Body of pancreas (tissue), 4 donors: ENCODE measurements at places on chromosomes 2 and 18. TPM values are rescaled to one million over a fixed set of nuclear protein-coding genes. Genes with fewer than 3 reads are reported as not detected.

DNA sequence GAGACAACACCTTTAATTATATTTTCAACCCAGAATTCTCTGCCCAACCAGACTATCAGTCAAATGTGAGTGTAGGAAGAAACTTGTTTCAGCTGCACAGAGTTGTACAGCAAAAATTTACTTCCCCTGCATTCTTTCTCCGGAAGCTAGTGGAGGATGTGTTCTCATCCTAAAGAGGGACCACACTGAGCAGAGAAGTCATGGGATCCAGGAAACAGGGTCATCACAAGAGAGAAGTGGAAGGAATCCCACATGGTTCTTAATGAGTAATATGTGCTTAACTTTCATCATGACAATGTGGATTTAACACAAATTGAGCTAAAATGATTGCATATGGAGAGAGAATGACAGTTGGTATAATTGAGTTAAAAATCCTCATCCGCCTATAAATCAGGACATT lies 78.2 kb downstream of the INPP4A start:
- H3K36me3 ChIP-seq = no peaks in the 10 kb centered on the region
- no peak overlapping the region for H3K4me3 ChIP-seq
- no peak overlapping the region for H3K27ac ChIP-seq
- H3K4me1 ChIP-seq = peaks cover 13% of the 10 kb centered on the region
- DNase-seq = no peak

DNA sequence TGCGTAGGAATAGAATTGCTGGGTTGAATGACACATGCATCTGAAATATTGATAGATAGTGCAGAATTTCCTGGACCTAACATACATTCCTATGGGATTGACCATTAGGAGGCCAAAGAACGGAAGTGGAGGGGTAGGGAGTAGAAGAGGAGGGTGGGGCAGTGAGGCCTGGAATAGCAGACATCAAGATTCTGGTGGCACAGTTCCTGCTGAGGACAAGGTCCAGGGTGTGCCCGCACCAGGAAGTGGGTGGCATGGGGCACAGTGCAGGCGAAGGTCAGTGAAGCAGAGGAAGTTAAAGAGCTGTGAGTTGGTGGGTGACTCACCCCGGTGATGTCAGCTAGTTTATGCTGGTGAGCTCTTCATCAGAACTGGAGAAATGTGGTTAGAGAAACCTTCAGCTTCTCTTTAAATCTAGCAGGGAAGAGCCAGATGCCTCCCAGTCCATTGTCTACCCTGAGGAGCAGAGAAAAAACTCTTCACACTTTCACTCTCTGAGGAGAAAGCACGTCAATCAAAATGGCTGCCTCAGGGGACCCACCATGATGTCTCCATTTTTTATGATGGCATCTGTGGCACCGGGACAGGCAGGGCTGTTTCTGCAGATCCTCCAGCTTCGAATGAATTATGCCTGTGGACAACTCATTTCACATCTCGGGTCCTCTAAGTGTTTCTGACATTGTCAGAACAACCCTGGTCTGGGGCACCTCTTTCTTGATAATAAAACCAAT lies 55.9 kb upstream of the CTLA4 start:
- H3K27me3 ChIP-seq = no peaks in the 10 kb centered on the region
- no peaks in the 10 kb centered on the region for H3K36me3 ChIP-seq
- peak overlapping the region; percentile 35 for H3K27ac ChIP-seq
- H3K4me1 ChIP-seq = no peaks in the 10 kb centered on the region
- H3K4me3 ChIP-seq = no peak overlapping the region

DNA sequence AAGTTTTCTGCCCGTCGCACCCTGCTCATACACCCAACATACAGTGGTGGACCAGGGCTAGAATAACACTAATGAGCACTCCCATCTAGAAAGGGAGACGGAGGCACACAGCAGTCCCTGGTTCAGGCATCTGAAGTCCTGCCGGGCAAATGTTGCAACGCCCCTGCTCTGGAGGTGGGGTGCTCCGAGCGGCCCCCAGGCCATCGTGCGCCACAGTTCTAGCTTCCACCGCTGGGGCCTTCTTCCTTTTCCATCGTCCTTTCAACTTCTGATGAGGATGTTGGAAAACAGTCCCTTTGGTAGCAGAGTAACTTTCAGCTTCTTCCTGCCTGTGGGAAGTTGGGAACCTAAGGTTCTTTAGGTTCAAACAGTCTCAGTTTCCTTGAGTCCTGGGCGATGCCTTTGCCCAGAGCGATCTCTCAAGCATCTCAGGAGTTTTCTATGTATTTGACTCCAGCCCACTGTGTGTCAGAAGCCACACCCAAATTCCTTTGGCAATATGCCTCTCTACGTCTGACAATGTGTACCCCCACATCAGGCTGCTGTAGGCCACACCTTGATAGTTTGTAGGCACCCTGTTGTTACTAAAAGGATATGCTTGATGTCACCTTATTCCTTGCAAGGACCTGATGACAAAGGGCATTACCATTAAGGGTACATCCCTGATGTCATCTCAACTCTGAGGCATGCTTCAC lies 258.8 kb downstream of the GLI2 start:
- no peak overlapping the region for H3K4me3 ChIP-seq
- H3K27ac ChIP-seq = no peak overlapping the region
- no peak for DNase-seq
- H3K27me3 ChIP-seq = no peaks in the 10 kb centered on the region
- no peaks in the 10 kb centered on the region for H3K4me1 ChIP-seq
- no peaks in the 10 kb centered on the region for H3K36me3 ChIP-seq

GRCh38 chr2:180699657-180700361 lies 280.6 kb upstream of the UBE2E3 start:
- H3K36me3 ChIP-seq = no peaks in the 10 kb centered on the region
- DNase-seq = no peak
- no peaks in the 10 kb centered on the region for H3K4me1 ChIP-seq
- H3K4me3 ChIP-seq = no peak overlapping the region

- peak overlapping the region; percentile 62 for H3K27ac ChIP-seq
- H3K27me3 ChIP-seq = no peaks in the 10 kb centered on the region
- no peak for DNase-seq
- no peak overlapping the region for H3K4me3 ChIP-seq
- no peaks in the 10 kb centered on the region for H3K36me3 ChIP-seq
- peaks cover 26% of the 10 kb centered on the region for H3K4me1 ChIP-seq
Observed at GRCh38 chr2:218357236-218358177, 850 bp downstream of the CATIP start.

HRH4 gene
- total RNA-seq = not detected

DNA sequence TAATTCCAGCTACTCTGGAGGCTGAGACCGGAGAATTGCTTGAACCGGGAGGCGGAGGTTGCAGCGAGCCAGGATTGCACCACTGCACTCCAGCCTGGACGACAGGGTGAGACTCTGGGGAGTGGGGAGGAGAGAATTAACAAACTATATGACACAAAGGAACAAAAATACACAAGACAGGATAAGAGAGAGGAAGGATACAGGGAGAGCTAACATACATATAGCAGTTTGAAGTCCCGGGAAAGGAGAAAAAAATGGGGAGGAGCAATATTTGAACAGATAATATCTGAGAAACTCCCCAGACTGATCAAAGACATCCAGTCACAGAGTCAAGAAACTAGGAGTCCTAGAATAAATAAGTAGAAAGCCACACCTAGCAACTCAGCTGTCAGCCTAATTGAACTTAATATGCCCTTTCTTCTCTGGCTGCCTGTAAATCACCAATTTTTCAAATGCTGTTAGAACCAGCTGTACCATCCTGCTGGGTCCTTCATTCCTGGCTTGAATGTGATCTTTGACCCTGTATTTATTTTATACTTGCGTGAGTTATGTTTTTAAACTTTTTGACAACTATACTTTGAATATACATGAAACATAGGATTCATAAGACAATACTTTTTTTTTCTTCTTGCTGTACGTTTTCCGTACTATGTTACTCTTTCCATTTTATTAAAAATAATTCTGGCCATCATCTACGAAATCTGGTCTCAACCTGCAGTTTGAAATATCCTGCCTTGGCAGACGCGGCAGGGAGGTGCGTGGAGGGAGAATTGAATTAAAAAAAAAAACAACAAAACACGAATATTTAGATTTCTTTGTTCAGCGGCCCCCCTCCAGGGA lies 876 bp upstream of the CYP27A1 start:
- H3K27ac ChIP-seq = peak overlapping the region; percentile 56
- DNase-seq = no peak

DNA sequence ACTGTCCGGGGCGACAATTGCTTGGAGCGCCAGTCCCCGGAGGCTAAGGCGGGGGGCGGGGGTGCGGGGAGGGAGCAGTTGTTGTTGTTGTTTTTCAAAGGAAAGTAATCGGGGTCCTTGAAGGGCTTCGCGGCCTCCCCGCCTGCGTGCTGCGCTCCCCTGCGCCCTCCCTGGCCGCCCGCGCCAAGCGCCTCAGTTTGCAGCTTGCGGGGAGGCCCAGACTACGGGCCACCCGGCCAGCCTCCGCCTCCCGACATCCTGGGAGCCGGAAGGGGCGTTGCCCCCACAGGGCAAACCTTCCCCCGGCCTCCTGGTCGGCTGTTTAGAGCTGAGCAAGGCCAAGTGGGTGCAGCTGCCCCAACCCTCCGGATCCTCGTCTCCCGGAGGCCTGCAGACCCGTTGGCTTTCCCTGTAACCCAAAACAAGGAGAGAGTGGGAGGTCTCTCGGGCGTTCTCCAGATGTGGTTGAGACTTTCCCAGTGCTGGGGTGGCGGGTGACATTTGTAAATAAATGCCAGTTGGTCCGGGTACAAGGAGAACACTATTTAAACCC lies 3.7 kb upstream of the SIX3 start:
- DNase-seq = no peak
- peaks cover 50% of the 10 kb centered on the region for H3K27me3 ChIP-seq
- no peak overlapping the region for H3K27ac ChIP-seq
- no peak overlapping the region for H3K4me3 ChIP-seq
- H3K36me3 ChIP-seq = no peaks in the 10 kb centered on the region

GRCh38 chr2:96157649-96158553 lies 12.7 kb upstream of the DUSP2 start:
- H3K36me3 ChIP-seq = no peaks in the 10 kb centered on the region
- DNase-seq = no peak
- no peak overlapping the region for H3K4me3 ChIP-seq
- H3K4me1 ChIP-seq = no peaks in the 10 kb centered on the region
- no peaks in the 10 kb centered on the region for H3K27me3 ChIP-seq

GALNT14 gene
- 6.7 TPM for total RNA-seq

HOXD13 gene
- total RNA-seq = not detected

OTOF gene
- total RNA-seq = 0.26 TPM

ADCYAP1 gene
- 7.3 TPM for total RNA-seq

DNA sequence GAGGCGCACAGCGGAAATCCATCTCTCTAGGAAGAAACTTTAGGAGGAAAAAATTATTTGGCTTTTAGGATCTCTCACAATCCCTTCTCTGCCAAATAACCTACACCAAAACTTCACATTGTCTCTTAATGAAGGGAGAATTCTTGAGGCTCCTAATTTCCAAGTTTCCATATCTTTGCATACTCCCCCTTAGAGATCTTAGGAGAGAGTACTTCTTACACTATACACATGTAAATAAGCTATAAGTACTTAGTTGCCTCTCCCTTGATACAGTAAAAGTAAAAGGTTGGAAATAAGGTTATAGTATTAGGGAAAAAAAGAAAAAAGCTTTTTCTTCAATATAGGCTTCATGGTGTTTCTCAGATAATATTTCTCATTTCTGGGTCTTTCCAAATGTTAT lies 596.7 kb downstream of the SATB2 start:
- H3K36me3 ChIP-seq = no peaks in the 10 kb centered on the region
- H3K27me3 ChIP-seq = no peaks in the 10 kb centered on the region
- no peak for DNase-seq
- no peaks in the 10 kb centered on the region for H3K4me1 ChIP-seq
- H3K27ac ChIP-seq = no peak overlapping the region

DNA sequence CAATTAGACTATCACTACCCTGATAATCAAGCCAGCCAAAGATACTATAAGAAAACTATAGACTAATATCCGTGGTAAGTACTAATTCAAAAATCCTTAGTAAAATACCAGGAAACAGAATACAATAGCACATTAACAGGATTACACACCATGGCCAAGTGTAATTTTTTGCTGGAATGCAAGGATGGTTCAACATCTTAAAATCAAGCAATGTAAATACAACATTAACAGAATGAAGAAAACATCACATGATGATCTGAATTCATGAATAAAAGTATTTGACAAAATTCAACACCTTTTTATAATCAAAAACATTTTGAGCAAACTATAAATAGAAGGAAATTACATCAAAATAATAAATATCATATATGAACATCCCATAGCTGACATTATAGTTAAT lies 350.7 kb upstream of the LRRTM1 start:
- H3K27me3 ChIP-seq = no peaks in the 10 kb centered on the region
- no peaks in the 10 kb centered on the region for H3K36me3 ChIP-seq

ARHGAP15 gene
- total RNA-seq = not detected

GRCh38 chr18:24811950-24812681 lies 351.7 kb downstream of the HRH4 start:
- DNase-seq = no peak
- H3K27me3 ChIP-seq = no peaks in the 10 kb centered on the region
- no peaks in the 10 kb centered on the region for H3K4me1 ChIP-seq
- no peaks in the 10 kb centered on the region for H3K36me3 ChIP-seq

DNA sequence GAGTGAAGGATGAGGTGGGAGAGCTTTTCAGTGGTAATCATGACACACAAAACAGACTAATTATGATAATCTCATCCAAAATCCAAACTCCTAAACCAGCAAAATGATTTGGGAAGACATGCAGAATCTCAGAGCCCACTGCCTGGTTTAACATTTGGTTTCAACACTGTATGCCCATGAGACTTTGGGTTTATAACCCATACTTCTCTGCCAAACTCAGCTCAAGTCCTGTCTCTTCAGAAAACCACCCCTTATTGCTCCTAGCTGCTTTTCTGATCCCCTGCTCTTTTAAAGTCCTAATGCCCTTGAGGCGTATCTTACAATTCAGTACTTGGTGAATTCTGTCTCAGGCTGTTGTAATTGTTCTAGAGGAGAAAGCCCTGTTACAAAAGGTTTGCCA lies 593.0 kb upstream of the ID2 start:
- no peak overlapping the region for H3K27ac ChIP-seq
- H3K36me3 ChIP-seq = no peaks in the 10 kb centered on the region
- DNase-seq = no peak
- H3K4me3 ChIP-seq = no peak overlapping the region
- H3K27me3 ChIP-seq = no peaks in the 10 kb centered on the region

GRCh38 chr2:207515671-207516070 lies 14.1 kb upstream of the CREB1 start:
- H3K4me3 ChIP-seq = no peak overlapping the region
- no peak for DNase-seq
- H3K36me3 ChIP-seq = no peaks in the 10 kb centered on the region
- no peaks in the 10 kb centered on the region for H3K4me1 ChIP-seq

DNA sequence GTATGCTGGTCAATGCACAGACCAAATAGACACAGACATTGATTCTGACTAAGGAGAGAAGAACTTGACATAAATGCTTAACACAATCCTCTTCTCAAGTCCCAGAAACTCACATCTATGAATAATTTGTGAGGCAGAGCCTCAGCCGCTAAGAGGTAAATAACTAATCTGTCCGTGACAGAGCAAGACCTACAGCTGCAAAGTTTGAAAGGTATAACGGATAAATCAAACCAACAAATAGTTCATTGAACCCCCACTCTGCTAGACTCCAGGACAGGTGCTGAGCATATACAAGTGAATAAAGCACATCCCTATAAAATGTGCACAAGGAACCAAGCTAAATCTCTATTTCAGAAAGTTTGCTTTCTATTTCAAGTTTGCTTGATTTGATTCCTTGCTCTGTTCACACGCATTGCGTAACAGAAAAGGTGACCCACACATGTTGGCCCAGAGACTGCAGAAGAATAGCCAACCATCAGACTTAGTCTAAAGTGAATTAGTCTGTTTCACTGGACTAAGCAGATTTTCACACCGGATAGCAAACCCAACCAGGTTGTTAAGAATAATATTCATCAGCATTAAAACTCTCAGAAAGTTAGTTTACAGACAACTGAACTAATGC lies 51.7 kb downstream of the NCKAP5 start:
- no peaks in the 10 kb centered on the region for H3K27me3 ChIP-seq
- no peak for DNase-seq
- H3K27ac ChIP-seq = no peak overlapping the region
- no peak overlapping the region for H3K4me3 ChIP-seq
